Activated CD4-positive, alpha-beta T cell treated with anti-CD3 and anti-CD28 coated beads, Interleukin-2, amount 50 U/mL, for 24 hours (primary cell): ENCODE measurements at places on chromosomes 5 and 9.

DNA sequence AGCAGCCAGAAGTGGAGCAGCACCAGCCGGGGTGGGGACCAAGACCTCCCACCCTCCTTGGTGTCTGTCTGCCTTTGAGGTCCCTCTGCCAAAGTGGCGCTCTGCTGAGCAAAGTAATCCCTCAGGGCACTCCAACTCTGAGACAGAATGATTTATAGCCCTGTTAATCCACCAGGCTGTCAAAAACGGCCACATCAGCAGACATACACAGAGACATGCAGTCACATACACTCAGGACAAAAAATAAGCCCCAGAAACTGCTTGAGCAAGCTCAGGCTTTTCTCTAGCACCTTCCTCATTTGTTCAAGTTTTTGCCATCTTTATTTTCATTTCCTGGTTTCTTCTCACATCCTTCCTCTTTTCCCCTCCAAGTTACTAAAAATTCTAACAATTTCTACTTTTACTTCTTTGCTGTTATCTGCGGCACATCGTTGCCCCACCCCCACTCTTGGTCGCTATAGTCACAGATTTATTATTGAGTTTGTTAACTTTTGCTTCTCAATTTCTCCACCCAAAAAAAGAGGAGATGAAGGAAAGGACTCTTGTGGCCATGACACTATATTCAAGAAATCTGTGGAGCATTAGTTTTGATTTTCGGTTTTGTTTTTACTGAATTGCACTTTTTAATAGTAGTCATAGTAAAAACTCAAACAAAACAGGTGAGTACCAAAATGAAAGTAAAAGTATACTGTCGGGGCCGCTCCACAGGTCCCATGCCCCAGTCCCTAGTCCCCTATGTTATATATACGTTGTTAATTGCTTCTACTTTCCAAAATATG is 17.4 kb upstream of the ADRB2 start:
- DNase-seq = peak; percentile 13

DNA sequence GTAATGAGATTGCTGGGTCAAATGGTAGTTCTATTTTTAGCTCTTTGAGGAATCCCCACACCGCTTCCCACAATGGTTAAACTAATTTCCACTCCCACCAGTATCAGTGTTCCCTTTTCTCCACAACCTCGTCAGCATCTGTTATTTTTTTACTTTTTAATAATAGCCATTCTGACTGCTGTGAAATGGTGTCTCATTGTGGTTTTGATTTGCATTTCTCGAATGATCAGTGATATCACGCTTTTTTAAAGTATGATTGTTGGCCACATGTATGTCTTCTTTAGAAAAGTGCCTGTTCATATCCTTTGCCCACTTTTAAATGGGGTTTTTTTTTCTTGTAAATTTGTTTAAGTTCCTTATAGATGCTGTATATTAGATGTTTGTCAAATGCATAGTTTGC is 73.5 kb downstream of the MTAP start:
- no peak for DNase-seq

- no peak for DNase-seq
Observed at GRCh38 chr5:39262981-39263380, 43.6 kb upstream of the FYB1 start.

DNA sequence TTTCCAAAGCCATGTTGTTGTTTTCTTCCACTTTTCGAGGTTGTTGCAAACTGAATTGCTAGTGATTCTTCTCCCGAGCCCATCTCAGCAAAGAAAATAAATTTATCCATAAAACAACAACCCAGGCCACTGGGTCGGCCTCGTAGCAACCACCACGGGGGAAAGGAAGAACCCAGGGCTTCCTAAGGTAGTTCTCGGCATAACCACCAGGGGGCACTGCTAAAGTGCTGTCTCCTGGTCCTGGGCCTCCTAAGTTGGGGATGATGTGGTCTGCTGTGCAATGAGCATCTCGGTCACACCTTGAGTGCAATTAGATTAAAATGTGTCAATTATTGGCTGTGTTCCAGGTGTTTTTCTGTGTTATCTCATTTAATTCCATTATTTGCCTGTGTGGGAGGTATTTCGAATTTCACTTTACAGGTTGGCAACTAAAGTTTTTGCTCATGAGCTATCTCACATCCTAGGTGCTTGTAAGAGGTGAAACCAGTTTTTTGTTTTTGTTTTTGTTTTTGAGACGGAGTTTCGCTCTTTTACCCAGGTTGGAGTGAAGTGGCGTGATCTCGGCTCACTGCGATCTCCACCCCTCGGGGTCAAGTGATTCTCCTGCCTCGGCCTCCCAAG is 102.8 kb upstream of the DAP start:
- DNase-seq = peak; percentile 28

GRCh38 chr5:142463904-142464303 is 139.1 kb upstream of the SPRY4 start:
- DNase-seq = no peak

- DNase-seq = no peak
Observed at GRCh38 chr5:176418251-176418650, 1.9 kb upstream of the CLTB start.

DNA sequence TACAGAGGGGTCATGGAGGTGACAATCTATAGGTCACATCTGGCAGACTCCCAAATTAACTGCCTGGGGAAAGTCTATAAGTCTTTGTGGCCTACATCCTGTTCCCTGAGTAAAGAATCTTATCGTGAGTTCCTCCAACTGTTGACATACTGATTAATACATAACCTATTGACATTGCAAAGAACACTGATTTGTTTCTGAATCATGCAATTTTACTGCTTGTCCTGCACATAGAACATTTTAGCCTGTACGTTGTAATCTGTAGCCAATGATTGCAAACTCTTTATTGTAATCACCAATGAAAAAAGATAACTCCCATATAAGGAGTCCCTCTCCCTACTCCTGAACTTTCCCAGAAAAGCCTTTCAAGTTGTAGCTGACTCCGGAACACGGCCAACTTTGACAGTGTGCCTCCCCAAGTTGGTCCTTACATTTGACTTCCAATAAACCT is 18.8 kb upstream of the OR2K2 start:
- no peak for DNase-seq

DNA sequence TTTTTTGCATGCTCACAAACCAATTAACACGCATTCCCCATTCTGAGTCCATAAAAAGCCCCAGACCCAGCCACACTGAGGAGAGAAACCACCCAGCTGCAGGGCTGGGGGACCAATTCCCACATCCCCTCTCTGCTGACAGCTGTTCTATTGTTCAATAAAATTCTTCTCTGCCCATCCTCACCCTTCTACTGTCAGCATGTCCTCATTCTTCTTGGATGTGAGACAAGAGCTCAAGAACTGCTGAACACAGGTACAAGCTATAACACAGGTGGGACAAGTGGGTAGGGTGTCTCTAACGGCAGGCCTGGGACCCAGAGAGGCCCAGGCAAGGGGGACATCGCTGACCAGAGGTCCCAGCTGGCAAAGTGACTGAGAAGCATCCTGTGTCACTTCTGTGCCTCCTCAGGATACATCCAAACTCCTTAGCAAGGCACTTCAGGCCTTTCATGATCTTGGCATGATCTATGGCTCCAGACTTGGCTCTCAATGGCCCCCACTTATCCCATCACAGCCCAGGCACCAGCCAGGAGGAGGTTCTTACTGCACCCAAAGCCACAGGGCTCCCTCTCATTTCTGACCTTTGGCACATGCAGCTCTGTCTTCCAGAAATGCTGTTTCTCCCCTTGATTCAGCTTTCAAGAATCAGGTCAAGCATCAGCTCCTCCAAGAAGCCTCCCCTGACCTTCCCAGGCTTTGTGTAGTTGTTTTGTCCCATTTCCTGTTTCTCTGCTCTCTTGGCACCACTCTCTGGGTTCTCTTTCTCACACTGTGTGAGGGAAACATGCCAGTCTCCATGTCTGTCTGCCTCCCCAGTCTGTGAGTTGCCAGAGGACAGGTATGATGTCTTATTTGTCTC is 7.3 kb upstream of the ALDH1B1 start:
- no peak for DNase-seq

DNA sequence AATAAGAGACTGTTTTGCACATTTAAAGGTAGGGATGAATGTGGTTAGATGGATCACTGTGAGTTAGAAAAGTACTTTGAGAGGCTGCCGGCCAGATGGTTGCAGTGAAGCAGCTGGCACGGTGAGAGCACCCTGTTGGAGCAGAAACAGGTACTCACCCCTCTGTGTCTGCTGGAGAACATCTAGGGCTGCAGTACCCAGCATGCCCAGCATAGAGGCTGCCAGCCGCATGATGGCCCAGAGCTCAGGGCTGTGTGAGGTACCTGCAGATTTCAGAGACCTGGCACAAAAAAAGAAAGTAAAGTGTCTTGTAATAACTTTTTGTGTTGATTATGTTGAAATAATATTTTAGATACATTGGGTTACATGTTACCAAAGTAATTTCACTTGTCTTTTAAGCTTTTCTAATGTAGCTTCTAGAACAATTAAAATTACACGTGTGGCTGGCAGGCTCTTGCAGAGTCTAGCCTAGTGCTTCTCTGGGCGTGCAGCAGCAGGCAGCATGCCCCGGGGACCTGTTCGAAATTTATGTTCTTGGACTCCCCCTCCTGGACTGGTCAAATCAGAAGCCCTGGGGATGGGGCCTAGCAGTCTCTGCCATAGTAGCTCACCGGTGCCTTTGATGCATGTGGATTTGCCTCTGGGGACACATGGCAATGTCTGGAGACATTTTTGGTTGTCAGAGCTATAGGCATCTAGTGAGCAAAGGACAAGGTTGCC is 11.1 kb downstream of the WDR5 start:
- DNase-seq = no peak
